Astrocyte (in vitro differentiated cells and primary cell): ENCODE measurements at places on chromosomes 13 and 19.

DNA sequence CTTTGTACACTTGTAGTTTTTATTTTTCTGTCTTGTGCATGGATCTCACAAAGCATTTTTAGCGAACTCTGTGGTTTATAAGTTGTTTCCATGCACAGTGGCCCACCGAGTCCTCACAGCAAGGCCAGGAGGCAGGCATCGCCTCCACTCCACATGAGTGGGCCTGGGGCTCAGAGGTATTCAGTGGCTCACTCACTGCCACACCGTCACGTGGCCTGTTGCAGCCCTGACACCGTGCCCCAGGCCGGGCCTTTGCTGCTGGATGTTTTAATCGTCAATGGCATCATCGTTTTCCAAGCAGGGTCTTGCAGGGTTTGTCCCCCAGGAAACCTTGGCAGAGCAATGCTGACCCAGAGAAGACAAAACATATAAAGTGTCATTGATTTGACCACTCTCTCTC is 59.8 kb downstream of the SPACA7 start:
- DNase-seq = no peak

GRCh38 chr19:12411893-12412292 is 10.8 kb upstream of the ZNF799 start:
- no peak for DNase-seq

DNA sequence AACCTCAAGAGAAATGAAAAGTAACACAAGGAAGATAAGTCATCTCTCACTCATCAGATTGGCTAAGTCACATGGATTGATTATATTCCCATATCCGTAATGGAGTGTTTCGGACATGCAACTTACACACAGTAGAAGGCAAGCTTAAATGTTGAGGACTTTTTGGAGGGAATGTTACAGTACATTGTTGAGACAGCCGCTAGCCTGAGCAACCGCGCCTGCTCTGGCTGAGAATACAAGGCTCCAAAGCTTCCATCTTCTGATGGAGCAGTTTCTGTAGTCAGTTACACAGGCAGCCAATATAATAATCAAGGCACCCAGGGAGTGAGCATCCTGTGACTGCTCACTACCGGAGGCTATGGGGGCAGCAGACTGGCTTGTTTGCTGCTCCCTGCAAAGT is 1.0 kb upstream of the CRYL1 start:
- DNase-seq = no peak

GRCh38 chr13:93505104-93505952 is 278.7 kb downstream of the GPC6 start:
- DNase-seq = peak; percentile 56

- DNase-seq = no peak
These were observed 14.0 kb upstream of the CELF5 start for GRCh38 chr19:3210347-3211017.

DNA sequence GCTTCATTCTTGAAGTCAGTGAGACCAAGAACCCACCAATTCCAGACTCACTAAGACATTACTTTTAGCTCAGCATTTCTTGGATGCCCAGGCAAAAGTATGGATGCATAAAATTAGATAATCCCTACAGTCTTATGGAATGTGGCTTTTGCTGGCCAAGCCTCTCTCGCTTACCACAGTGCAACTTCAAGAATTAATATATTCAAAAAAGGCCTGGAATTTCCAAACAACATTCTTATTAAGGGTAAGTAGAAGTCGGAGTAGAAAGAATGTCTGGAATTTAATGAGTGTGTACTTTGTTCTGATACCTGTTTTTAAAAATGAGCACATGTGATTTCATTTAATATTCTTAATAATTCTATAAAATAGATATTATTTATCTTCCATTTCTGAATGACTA is 302.4 kb upstream of the TMTC4 start:
- peak; percentile 67 for DNase-seq

DNA sequence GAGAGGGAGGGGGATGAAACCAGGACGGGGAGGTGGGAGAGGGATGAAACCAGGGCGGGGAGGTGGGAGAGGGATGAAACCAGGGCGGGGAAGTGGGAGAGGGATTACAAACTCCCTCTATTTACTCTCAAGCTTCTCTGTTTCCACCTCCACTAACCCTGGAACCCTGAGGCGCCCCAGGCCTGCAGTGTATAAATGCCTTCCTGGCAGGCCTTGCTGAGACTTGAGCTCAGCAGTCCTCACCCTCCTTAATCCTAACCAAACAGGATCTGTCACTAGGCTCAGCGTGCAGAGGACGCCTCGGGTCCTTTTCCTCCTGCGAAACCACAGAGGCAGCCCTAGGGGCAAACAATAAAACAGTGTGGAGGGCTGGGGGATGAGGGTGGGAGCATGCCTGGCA is 32.1 kb upstream of the OR1M1 start:
- no peak for DNase-seq

- DNase-seq = no peak
These were observed 25.3 kb upstream of the FBXO27 start for GRCh38 chr19:39057615-39058014.

DNA sequence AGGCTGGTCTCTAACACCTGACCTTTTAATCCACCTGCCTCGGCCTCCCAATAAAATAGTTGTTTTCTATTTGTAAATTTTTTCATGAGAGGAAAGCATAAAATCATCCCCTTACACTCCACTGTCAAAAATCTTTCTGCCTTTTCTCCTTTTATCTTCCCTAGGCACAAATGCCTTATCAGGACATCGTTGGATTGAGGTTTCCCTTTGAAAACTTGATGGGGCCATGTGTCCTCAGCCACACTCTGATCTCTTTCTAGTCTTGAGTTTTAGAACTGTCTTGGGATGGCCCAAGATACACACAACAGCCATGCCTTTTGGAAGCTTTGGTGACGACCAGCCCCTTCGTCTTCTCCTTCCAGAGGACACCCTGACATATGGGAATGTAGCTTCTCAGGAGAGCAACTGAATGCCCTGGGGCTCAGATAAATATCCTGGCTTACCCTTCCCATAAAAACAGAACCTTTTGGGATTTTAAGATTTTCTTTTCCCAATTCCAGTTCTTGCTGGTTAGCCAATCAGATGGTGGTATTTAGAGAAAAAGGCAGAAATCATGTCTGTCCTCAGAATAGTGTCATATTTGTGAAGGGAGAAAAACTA is 112.4 kb downstream of the ZNF429 start:
- DNase-seq = no peak

GRCh38 chr19:8501981-8502380 is 459 bp downstream of the PRAM1 start:
- DNase-seq = no peak

GRCh38 chr19:28257396-28257795 is 955.6 kb downstream of the UQCRFS1 start:
- no peak for DNase-seq

- no peak for DNase-seq
These were observed 1.8 kb upstream of the CEACAM16 start for GRCh38 chr19:44696939-44697669.

DNA sequence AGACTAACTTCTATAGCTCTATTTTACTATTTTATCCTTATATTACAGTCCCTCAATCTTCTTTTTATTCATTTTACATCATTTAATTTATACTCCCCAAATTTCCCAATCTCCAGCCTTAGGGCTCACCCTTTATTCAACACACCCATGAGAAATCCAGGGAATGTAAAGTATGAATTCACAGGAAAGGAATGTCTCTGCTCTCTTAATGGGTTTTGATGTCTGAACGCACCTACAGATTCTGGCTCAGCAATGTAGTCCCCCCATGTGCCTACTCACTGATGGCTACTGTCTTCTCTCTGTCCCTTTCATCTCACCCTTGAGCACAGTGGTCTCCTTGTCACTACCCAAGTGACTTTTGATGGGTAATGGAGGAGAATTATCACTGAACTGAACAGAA is 32.8 kb downstream of the TNFSF13B start:
- peak; percentile 34 for DNase-seq

GRCh38 chr13:27126859-27127258 is 44.8 kb downstream of the USP12 start:
- DNase-seq = no peak

DNA sequence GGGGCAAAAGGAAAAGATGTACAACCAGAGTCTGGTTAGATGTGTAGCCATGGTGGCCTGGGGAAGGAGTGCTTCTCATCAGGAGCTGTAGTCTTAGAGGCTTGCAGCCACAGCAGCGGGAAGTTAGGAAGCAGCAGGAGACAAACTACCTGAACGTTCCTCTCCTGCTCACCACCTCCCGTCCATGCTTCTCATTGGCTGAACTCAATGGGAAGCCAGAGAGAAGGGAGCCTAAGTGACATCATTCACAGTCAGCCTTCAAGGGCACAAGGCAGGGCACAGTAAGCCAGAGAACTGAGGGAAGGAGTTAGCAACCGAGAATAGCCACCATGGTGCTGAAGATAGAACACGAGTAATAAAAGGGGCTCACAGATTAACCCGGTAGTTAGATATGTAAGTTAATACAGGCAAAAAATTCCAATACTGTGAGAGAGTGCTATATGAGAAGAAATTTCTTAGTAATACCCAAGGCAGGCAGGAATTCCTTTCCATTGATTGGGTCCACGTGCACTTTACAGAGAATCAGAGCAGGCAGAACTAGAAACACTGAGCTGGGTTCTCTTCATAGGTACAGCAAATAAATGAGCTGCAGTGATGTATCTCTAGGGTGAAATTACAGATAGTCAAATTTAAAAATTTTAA is 391.5 kb upstream of the DACH1 start:
- no peak for DNase-seq

GRCh38 chr13:75416327-75417011 is 65.5 kb downstream of the TBC1D4 start:
- no peak for DNase-seq

DNA sequence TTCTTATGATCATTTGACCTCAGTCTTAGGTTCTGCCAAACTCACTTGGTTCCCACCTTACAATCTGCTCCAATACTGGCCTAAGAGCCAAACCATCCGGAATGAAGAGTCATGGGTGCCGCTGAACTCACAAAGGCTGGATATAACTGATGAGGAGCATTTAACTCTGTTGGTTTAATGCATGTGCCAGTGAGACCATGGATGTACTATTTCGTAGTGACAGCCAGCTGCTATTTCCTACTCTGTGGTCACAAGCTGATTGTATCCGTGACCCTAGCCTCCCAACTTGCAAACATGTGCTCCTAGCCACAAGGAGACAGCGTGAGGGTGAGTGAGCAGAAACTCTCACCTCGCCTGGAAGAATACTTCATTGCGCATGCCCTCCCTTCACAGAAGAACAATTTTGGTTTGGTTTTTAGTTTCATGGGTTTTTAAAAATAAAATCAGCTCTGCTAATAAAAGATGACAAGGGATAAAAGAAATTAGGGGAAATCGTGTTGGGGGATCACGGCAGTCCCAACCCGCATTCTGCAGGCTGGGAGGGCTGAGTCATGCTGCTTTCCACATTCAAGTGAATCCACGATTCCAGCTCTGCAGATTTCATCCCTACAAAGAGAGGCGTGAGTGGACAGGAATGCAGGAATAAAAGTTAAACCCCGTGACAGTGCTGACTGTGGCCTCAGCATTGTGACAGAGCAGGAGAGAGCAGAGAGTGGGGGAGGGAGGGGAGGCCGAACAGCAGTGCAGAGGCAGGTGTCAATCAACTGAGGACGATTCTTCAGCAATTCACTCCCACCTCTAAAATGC is 66.8 kb upstream of the RAP2A start:
- peak; percentile 90 for DNase-seq

DNA sequence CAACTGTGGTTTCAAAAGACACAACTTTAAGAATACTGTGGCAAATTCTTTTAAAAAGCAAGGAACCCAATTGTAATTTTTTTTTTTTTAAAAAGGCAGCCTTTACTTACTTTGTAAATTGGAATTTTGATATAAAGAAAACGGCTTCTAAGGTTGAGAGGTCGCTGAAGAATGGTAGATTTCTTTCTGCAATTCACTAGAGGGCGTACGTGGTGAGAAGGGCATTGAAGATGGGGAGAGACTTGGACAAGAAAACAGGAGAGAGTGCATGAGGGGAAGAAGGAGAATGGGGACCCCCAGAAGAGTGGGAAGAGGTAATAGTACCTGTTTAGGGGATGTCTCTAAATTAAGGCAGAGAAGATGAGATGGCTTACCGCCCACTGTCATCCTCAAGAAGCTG is 33.5 kb upstream of the PABPC3 start:
- no peak for DNase-seq

DNA sequence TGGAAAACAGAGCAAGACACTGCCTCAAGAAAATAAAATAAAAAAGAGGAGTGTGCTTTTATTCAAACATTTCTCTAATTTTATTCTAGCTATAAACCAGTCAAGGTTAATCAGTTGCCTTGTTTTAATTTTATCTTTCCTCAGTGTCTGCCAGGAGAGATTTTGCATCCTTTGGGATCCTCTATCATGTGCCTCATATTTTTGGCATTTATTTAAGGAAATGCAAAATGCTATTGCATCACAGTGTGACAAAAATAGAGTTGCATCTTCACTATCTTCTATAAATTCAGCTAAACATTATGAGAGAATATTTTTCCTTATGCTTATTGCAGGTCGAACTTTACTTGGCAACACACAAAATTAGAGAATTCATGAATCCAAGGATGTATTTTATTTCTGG is 639.0 kb upstream of the KLF12 start:
- DNase-seq = no peak

DNA sequence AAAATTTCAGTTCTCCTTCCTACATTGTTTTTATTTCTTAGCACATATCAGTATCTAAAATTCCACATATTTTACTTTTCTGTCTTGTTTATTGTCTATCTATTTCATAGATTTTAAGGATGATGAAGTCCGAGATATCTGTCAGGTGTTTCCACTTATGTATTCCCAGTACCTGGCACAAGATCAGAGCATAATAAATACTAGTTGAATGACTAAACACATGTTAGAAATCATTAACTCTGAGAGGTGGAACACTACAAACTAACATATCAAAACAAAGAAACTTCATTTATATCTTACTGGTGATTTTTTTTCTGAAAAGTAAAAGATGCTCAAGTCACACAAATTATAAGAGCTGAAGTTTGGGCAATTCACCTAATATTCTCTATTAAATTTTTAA is 1208.3 kb downstream of the PCDH9 start:
- no peak for DNase-seq

GRCh38 chr13:73218181-73218580 is 159.4 kb downstream of the KLF5 start:
- no peak for DNase-seq

DNA sequence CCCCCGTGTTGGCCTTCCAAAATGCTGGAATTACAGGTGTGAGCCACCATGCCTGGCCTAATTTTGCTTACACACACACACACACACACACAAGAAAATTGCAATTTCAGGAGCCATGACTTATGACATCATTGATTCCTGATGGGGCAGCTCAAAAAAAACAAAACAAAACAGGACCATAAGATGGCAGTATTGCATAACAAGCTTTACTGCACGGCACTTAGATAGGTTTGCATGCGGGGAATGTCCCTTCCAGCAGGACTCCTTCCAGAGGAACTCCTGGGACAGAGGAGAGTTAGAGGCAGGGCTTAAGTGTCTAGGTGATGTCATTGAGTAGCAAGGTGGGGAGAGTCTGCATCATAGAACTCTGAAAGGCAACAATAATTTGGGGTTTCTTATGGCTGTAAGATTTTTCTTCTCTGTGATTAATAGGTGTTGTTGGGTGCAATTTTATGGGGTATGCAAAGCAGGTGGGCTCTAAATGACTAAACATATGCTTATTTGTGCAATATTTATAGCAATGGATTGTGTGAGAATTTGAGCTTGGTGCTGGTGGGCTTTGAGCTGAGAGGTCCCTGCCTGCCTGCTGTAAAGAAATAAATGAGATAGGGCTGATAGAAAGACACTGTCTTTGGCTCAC is 9.0 kb upstream of the ACSBG2 start:
- DNase-seq = peak; percentile 41
